Naive B cell (primary cell): ENCODE measurements at places on chromosomes 16 and 17. TPM values are rescaled to one million over a fixed set of nuclear protein-coding genes. Genes with fewer than 3 reads are reported as not detected.

The SMPD3 gene
- polyA plus RNA-seq: 0.21 TPM

The HOXB7 gene
- not detected for polyA plus RNA-seq

The SPNS3 gene
- 1.3 TPM for polyA plus RNA-seq

The PRSS8 gene
- 0.40 TPM for polyA plus RNA-seq

The MFAP4 gene
- not detected for polyA plus RNA-seq

The MYH1 gene
- not detected for polyA plus RNA-seq

The BICDL2 gene
- not detected for polyA plus RNA-seq

The SDR42E2 gene
- 0.24 TPM for polyA plus RNA-seq

The CMTM2 gene
- polyA plus RNA-seq: 1.0 TPM

The FOXC2 gene
- not detected for polyA plus RNA-seq

The PLD6 gene
- polyA plus RNA-seq: 22.0 TPM

The ACSM2A gene
- not detected for polyA plus RNA-seq

The MT1F gene
- polyA plus RNA-seq: 6.6 TPM

The ITGAL gene
- polyA plus RNA-seq: 28.0 TPM

The PDE6G gene
- 3.2 TPM for polyA plus RNA-seq

The SLC5A11 gene
- polyA plus RNA-seq: not detected

The MYOCD gene
- not detected for polyA plus RNA-seq

The C16orf46 gene
- polyA plus RNA-seq: 0.47 TPM

The KRT33B gene
- not detected for polyA plus RNA-seq

DNA sequence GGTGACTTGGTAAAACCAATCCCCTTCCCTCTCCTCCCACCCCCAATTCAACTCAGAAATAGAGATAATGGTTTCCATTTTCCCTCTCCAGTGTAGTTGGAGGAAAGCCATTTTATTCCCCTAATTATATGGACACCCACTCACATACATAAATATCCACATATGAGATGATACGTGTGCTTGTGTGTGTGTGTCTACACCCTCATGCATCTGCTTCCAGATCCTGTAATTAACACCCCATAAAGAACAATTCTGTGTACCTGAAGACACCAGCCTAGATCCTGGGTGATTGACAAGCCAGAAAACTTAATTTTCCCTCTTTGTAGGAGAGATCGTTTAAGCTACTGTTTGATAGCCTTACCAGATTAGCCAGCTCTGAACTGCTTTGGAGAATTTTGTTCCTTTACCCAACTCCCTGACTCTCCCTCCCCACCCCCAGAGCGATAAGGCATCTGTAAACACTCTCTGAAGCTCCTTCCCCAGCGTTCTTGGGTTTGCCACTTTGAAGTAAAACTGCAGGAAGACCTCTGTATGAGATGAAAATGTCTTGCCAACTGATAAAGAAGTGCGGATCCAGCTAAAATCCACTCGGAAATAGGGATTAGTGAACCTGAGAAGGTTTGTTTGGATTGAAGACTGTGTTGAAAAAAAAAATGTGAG, 175.7 kb downstream of the RGS9 start:
- H3K4me3 ChIP-seq: no peak overlapping the region
- no peak for DNase-seq
- no peaks in the 10 kb centered on the region for H3K4me1 ChIP-seq
- H3K27me3 ChIP-seq: peaks cover 46% of the 10 kb centered on the region
- no peaks in the 10 kb centered on the region for H3K36me3 ChIP-seq
- no peak overlapping the region for H3K27ac ChIP-seq

DNA sequence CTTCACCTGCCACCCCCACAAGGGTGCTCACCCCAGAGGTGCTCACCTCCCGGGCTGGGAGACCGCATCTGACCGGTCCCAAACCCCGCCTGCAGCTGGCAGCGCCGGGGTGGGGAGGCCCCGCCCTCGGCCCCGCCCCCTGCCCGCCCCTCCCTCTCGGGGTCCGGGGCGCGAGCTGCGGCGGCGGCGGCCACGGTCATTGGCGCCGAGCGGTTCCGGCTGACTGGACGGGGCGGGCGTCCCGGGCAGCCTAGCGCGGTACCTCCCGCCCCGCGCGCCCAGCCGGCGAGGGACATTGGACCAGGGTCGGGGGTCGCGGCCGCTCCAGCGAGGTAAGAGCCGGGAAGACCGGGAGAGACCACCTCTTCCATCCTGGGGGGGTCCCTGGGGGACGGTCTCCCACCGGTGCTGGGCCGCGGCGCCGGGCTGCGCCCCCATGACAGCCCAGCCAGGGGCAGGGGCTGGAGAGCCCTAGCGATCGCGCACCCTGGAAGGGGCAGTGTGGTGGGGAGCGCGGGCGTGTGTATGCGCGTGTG, at the start of gene CACNG5:
CACNG5 (plus strand) TSS at position 199 of the 536 bp plus-strand sequence. CDS start 42,216 bp downstream, outside the sequence.
- no peak within 1 kb of the TSS for H3K27ac ChIP-seq
- peak within 1 kb of the TSS; percentile 43 for H3K4me3 ChIP-seq
- peaks cover 44% of the 10 kb centered on the region for H3K27me3 ChIP-seq
- DNase-seq: no peak
- no peaks in the 10 kb centered on the region for H3K36me3 ChIP-seq

DNA sequence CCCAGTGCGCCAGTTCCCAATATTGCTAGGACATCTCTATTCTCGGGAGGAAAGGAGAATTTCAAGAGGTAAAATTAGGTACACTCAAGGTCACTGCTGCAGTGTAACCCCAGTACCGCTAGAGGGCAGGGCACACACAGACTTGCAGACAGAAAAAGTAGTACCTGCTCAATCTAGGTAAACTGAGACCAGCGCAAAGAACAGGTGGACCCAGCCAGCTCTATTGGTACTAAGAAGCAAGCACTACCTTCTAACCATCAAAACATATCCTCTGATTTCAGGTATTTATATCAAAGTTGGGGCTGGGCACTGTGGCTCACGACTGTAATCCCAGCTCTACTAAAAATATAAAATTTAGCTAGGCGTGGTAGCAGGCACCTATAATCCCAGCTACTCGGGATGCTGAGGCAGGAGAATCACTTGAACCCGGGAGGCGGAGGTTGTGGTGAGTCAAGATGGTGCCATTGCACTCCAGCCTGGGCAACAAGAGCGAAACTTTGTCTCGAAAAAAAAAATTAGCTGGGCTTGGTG, 3.6 kb upstream of the WDR81 start:
- H3K27ac ChIP-seq: peak overlapping the region; percentile 72
- peak overlapping the region; percentile 75 for H3K4me3 ChIP-seq
- H3K36me3 ChIP-seq: no peaks in the 10 kb centered on the region
- DNase-seq: peak; percentile 62

DNA sequence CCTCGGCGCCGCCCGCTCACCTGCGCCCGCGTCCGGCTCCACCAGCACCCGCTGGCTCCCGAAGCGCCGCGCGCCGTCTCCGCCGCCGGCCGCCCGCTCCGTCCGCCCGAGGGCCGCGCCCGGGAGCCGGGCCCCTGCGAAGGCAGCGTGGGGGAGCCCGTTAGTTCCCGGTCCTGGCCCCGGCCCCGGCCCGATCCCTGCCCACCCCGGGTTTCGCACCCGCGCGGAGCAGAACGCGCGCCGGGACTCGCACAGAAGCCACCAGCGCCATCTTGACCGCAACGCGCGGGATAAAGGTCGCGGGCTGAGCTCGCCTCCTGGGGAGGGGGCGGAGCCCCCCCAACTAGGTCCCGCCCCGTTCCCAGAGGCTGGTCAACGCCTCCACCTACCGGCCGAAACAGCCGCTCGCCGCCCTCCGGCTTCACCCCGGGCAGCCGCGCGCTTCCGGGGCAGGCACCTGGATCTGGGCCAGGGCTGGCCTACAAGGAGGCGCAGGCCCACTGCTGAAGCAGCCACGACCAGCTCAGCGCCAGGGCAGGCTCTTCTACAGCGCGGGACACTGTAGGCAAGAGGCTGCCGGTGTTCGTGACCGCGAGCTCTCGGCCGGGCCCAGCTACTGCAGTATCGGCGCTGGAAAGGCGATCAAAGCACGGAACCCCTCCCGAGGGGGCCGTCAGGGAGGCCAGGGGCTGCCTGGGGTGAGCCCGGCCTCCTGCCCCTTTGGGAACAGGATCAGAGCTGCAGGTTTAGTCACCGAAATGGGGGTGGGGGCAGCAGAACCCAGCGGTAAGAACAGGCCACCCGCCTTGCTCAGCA, at the start of gene ECI1:
ECI1 (minus strand) TSS at position 292 of the 816 bp plus-strand sequence; CDS start at position 271, 21 bp downstream.
- H3K36me3 ChIP-seq: peaks cover 5% of the 10 kb centered on the region
- H3K4me1 ChIP-seq: peaks cover 27% of the 10 kb centered on the region
- H3K27ac ChIP-seq: peak within 1 kb of the TSS; percentile 95
- peak; percentile 85 for DNase-seq
- H3K4me3 ChIP-seq: peak within 1 kb of the TSS; percentile 89

GRCh38 chr17:58362368-58363014, 10.5 kb upstream of the SUPT4H1 start:
- no peaks in the 10 kb centered on the region for H3K4me1 ChIP-seq
- no peak for DNase-seq
- H3K36me3 ChIP-seq: peaks cover 11% of the 10 kb centered on the region
- no peak overlapping the region for H3K4me3 ChIP-seq
- no peaks in the 10 kb centered on the region for H3K27me3 ChIP-seq

- H3K27me3 ChIP-seq: no peaks in the 10 kb centered on the region
- no peak for DNase-seq
- no peak overlapping the region for H3K4me3 ChIP-seq
- H3K36me3 ChIP-seq: peaks cover 12% of the 10 kb centered on the region
Measured at GRCh38 chr16:3726021-3726687, 8.8 kb upstream of the TRAP1 start.

DNA sequence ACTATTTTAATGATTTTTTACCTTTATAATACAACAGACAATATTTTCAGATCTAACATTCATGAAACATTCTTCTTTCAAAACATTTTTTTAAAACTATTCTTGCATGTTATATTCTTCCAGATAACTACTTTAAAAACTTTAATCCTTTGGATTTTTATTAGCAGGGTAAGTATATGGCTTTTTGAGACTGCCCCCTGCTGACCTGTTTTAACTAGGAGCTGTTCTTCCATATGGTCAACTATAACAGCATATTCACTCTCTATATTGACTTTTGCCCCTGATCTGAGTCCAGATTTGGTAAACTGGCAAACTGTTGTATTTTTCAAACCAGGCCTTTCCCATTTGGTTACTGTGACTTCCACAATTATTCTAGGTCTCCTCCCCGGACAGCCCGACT, 16.5 kb downstream of the ZNF18 start:
- peaks cover 56% of the 10 kb centered on the region for H3K36me3 ChIP-seq
- no peaks in the 10 kb centered on the region for H3K4me1 ChIP-seq
- no peaks in the 10 kb centered on the region for H3K27me3 ChIP-seq
- no peak overlapping the region for H3K27ac ChIP-seq
- no peak for DNase-seq

GRCh38 chr16:16081141-16081540, 131.7 kb downstream of the ABCC1 start:
- no peak overlapping the region for H3K27ac ChIP-seq
- peaks cover 35% of the 10 kb centered on the region for H3K36me3 ChIP-seq

DNA sequence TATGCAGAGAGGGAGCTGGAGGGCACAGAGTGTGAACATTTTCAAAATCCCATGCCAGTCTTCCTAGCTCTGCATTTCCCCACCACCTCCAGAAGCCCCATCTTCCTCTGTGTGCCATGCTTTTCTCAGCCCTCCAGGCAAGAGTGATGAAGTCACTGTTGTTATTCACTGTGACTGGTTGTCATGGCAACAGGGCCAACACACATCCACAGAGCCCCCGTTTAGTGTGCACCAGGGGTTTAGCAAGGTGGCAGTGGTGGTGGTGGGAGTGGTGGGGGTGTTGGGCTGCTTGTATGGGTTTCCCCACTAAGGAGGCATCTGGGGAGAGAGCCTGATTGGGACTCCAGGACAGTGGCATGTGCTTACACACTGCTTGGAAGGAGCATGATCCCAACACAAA, 309.9 kb upstream of the ASIC2 start:
- no peak overlapping the region for H3K27ac ChIP-seq
- H3K36me3 ChIP-seq: no peaks in the 10 kb centered on the region
- no peak overlapping the region for H3K4me3 ChIP-seq
- H3K27me3 ChIP-seq: peaks cover 12% of the 10 kb centered on the region
- DNase-seq: no peak

- no peak for DNase-seq
- H3K4me1 ChIP-seq: no peaks in the 10 kb centered on the region
- H3K27ac ChIP-seq: no peak overlapping the region
- H3K4me3 ChIP-seq: no peak overlapping the region
- H3K27me3 ChIP-seq: no peaks in the 10 kb centered on the region
- H3K36me3 ChIP-seq: no peaks in the 10 kb centered on the region
Measured at GRCh38 chr17:31015639-31016038, 44.8 kb downstream of the RNF135 start.

GRCh38 chr16:84144209-84144858, 643 bp downstream of the HSDL1 start:
- no peaks in the 10 kb centered on the region for H3K36me3 ChIP-seq
- peak; percentile 18 for DNase-seq
- peak overlapping the region; percentile 82 for H3K27ac ChIP-seq
- H3K27me3 ChIP-seq: peaks cover 10% of the 10 kb centered on the region
- H3K4me1 ChIP-seq: peaks cover 14% of the 10 kb centered on the region
- H3K4me3 ChIP-seq: peak overlapping the region; percentile 94

GRCh38 chr17:53470626-53471025, 352.1 kb upstream of the KIF2B start:
- H3K4me3 ChIP-seq: no peak overlapping the region
- no peak overlapping the region for H3K27ac ChIP-seq
- no peaks in the 10 kb centered on the region for H3K27me3 ChIP-seq
- no peak for DNase-seq

- H3K4me3 ChIP-seq: no peak overlapping the region
- H3K27me3 ChIP-seq: peaks cover 9% of the 10 kb centered on the region
- H3K4me1 ChIP-seq: no peaks in the 10 kb centered on the region
- DNase-seq: peak; percentile 28
Measured at GRCh38 chr17:34171245-34171818, 83.8 kb upstream of the CCL2 start.

GRCh38 chr16:10708969-10709368, 14.2 kb upstream of the TEKT5 start:
- H3K27me3 ChIP-seq: peaks cover 24% of the 10 kb centered on the region
- no peak for DNase-seq
- H3K27ac ChIP-seq: no peak overlapping the region
- no peak overlapping the region for H3K4me3 ChIP-seq
- H3K36me3 ChIP-seq: no peaks in the 10 kb centered on the region

- H3K36me3 ChIP-seq: no peaks in the 10 kb centered on the region
- peaks cover 50% of the 10 kb centered on the region for H3K4me1 ChIP-seq
- no peak for DNase-seq
- no peak overlapping the region for H3K4me3 ChIP-seq
Measured at GRCh38 chr17:74646231-74646630, 22.7 kb upstream of the CD300E start.

GRCh38 chr17:58504826-58505351, 9.5 kb downstream of the MTMR4 start:
- H3K4me3 ChIP-seq: peak overlapping the region; percentile 87
- peak; percentile 78 for DNase-seq
- peak overlapping the region; percentile 99 for H3K27ac ChIP-seq
- no peaks in the 10 kb centered on the region for H3K27me3 ChIP-seq

DNA sequence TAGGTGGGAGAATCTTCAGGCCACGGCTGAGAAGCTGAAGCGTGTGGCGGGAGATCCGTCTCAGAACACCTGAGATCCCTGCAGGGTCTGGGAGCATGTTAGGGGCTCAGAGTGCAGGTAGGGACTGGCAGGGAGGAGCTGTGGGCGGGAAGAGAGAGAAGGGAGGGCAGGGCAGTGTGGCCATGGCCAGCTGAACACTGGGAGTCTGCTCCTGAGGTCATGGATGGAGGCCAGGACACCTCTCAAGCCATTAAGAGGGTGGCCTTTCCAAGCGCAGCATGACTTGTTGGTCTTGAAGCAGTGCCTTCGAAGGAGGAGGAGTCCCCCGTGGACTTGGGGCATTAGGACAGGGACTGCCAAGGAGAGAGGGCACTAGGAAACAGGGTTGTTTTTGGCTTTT, 23.7 kb downstream of the NAA60 start:
- no peak overlapping the region for H3K27ac ChIP-seq
- H3K36me3 ChIP-seq: no peaks in the 10 kb centered on the region
- no peak for DNase-seq
- no peak overlapping the region for H3K4me3 ChIP-seq
- H3K4me1 ChIP-seq: peaks cover 69% of the 10 kb centered on the region
- H3K27me3 ChIP-seq: no peaks in the 10 kb centered on the region
